Effector CD4-positive, alpha-beta T cell (primary cell): ENCODE measurements at places on chromosomes 1 and 21.

- no peak for DNase-seq
Observed at GRCh38 chr1:208154040-208154439, 90.1 kb downstream of the PLXNA2 start.

DNA sequence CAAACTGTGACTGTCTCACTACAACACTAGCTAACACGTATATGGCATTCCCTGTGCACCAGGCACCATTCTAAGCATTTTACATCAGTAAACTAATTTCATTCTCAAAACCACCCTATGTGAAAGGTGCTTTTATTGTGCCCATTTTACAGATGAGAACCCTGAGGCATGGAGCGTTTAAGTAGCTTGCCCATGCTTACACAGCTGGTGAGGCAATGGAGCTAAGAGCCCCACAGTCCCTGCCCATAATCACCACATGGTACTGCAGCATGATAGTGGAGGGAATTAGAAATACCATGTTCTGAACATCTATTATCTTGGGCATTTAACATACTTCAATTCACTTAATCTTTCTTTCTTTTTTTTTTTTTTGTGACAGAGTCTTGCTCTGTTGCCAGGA is 31.1 kb upstream of the KLHDC8A start:
- DNase-seq: no peak

DNA sequence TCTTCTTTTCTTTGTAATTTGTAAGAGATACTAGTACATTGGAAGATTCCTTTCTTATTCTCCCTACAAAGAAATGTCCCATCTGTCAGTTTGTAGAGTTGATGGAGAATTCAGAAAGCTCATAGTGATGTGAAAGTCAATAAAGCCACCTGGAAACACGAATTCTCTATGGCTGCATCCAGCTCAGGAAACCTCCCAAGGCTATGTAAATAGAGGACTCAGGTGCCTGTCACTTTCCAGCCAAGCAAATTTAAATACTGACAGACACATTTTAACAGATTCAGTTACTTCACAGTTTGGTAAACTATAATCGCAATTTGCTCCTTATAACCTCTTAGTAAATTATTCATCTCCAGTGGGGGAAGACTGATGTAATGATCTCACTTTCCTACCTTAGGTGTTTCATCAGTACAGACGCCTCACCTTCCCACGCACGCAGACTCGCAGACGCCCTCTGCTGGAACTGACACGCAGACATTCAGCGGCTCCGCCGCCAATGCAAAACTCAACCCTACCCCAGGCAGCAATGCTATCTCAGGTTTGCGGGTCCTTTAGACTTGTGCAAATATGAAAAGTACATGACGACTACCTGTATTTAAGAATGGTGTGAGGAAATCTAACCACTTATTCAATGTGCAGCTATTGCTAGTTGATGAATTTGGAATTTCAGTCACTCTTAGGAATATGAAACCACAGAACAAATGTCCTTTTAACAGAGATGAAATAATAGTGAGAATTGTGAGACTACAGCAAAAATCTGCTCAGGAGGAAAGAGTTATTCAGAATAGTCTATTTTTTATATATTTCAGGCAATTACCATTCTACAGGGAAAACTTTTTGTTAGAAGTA is 60.6 kb downstream of the PTPRC start:
- DNase-seq: peak; percentile 63

DNA sequence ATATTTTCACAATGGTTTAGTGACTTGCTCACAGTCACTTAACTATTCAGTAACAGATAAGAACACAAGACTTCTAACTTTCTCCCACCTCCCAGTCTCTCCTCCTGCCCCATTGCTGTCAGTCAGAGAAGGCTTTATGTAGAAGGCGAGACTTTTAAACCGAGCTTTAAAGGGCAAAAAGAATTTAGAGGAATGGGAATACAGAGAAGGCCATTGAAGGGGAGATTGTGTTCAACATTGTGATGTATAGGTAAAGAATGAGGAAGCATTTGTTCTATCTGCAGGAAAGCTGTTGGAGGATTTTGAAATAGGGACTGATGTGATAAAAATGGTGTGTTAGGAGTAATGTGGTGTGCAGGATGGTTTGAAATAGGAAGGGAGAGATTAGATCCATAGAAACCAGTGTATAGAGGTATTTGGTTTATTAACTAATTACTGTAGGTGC is 7.3 kb downstream of the POU2F1 start:
- no peak for DNase-seq

DNA sequence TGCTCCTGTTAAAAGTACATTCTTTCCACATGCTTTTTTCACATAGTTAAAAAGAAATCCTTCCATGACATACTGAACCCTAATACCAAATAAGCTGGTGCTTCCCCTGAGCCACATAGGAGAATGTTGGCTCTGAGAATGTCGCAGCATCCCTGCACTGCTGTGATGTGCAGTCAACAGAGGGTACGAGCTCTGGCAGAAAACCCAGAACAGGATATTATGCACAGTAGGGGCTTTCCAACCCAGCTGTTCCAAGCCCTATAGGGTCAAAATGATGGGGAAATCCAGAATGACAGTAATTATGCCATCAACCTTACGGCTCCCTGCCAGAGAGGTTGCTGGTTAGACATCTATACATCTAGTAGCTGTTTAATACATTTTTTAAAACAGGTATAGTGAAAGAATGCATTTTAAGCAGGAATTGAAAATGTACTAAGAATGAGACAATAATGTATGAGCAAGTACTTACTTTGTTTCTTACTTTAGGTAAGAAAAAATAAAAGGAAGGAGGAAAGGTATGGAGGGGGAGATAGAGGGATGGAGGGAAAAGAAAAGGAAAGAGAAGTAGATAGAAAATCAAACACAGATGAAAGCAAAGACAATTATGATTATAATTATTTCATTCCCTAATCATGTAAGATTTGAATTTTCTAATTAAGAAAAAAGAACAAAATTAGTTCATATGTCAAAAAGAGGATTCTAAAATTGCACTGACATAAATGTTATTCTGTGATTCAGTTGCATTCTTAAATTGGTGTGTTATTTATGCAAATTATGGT is 126.0 kb downstream of the NR5A2 start:
- DNase-seq: peak; percentile 48
